ENCODE measurements at places on chromosomes 1 and 21. TPM values are rescaled to one million over a fixed set of nuclear protein-coding genes. Genes with fewer than 3 reads are reported as not detected.

- H3K27ac ChIP-seq: no peak overlapping the region
- H3K4me3 ChIP-seq: no peak overlapping the region
- peaks cover 8% of the 10 kb centered on the region for H3K4me1 ChIP-seq
- DNase-seq: no peak
- H3K36me3 ChIP-seq: peaks cover 28% of the 10 kb centered on the region
These were observed 96.9 kb downstream of the SMYD2 start for GRCh38 chr1:214377886-214378285.

DNA sequence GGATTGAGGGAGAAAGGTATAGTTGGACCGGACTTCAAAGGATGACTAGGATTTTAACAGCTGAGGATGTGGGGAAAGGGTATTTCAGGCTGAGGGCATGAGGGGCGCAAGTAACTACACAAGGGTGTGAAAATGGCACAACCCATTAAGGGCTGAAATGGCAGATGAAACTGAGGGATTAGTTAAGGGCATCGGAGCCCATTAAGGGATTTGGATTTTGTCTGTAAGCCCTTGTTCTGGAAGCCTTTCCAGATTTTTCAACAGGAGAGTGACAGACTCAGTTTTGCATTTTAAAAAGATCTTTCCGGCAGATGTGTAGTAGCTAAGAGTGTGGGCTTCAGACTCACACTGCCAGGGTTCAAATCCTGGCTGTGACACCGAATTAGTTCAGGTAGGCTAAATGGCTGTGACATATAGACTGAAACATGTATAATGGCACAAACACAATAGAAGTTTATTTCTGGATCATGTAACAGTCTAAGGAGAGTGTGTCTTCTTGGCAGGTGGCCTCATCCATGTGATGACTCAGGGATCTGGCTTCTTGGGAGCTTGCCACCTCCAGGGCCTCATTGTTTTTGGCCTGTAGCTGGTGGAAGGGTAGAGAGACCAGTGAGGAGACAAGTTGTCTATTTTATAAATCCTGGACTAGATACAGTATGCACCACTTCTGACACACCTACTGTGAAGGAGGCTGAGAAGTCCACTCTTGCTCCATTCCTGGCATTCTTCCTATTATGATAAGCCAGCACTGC lies 49.6 kb downstream of the UBE2T start:
- H3K4me3 ChIP-seq: no peak overlapping the region
- H3K36me3 ChIP-seq: no peaks in the 10 kb centered on the region
- H3K4me1 ChIP-seq: no peaks in the 10 kb centered on the region
- DNase-seq: no peak
- H3K27me3 ChIP-seq: no peaks in the 10 kb centered on the region

GRCh38 chr1:234608025-234608910 lies 1.7 kb downstream of the IRF2BP2 start:
- H3K36me3 ChIP-seq: peaks cover 24% of the 10 kb centered on the region
- H3K4me1 ChIP-seq: peaks cover 13% of the 10 kb centered on the region
- peak overlapping the region; percentile 91 for H3K4me3 ChIP-seq
- H3K27ac ChIP-seq: no peak overlapping the region

DNA sequence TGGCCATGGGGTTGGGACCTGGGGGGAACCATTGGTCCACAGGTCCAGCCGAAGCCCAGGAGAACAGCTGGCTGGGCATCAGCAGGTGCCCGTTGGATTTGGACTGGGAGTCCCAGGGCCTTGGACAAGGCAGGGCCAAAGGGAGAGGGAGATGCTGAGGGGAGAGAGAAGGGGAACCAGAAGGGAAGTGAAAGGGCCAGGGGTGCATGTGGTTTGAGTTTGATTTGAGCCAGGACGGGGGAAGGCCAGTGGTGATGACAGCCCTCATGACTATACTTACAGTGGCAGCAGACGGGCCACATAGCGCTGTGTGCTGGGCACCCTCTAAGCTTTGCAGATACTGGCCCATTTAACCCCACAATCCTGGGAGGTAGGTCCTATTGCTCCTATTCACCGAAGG lies 18.8 kb downstream of the AGRN start:
- H3K4me1 ChIP-seq: no peaks in the 10 kb centered on the region
- no peak overlapping the region for H3K27ac ChIP-seq
- no peaks in the 10 kb centered on the region for H3K27me3 ChIP-seq
- no peak overlapping the region for H3K4me3 ChIP-seq
- peaks cover 34% of the 10 kb centered on the region for H3K36me3 ChIP-seq

PPT1 gene
- total RNA-seq: 109 TPM

MASP2 gene
- 0.46 TPM for total RNA-seq

DNA sequence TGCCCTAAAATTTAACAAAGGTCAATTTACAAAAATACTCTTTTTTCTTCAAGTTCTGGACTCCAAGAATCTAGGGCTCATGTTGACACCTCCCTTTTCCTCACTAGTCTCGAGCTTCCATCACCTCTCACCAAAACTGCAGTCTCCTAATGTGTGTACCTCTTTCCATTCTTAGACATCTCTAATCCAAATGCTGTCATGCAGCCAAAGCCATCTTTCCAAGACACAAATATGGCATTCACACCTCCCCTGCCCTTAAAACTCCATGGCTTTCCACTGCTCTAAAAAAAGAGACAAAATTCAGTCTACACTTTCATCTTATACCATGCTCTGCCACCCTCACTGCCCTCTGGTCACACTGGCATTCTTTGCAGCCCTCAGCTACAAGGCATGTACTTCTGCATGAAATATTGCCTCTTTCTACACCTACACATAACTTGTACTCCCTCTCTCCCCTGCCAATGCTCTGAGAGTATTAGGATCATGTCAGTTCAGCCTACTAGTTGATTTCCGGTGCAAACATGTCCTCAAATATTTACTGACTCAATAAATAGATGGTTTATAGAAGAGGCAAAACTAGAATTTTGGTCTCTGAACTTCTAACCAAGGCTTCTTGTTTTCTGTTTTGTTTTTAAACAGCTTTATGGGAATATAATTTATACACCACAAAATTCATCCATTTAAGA lies 26.9 kb downstream of the ADSS2 start:
- DNase-seq: no peak
- no peaks in the 10 kb centered on the region for H3K4me1 ChIP-seq
- H3K4me3 ChIP-seq: no peak overlapping the region
- H3K27me3 ChIP-seq: no peaks in the 10 kb centered on the region

DNA sequence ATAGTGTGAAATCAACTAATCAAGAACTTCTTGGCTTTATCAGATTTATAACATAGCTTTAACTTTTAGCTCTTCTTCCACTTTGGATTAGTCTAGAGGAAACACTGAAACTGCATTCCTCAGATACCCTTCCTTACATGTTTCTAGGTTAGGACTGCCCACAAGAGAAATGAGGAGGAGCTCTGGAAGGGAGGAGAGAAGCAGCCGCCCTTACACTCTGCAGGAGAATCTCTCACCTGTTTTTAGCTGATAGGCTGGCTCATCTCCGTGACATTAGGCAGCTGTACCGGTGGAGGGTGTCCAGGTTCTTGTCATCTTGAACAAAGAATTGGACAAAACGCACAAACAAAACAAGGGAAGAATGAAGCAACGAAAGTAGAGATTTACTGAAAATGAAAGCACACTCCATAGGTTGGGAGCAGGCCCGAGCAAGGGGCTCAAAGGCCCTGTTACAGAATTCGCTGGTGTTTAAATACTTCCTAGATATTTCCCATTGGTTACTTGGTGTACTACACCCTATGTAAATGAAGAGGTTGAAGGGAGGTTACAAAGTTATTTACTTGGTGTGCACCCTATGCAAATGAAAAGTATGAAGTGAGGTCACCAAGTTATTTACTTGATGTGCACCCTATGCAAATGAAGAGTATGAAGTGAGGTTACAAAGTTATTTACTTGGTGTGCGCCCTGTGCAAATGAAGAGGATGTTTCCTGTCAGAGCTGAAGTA lies 524.9 kb upstream of the CHRM3 start:
- H3K27ac ChIP-seq: no peak overlapping the region
- DNase-seq: no peak
- no peaks in the 10 kb centered on the region for H3K4me1 ChIP-seq
- H3K27me3 ChIP-seq: no peaks in the 10 kb centered on the region
- H3K36me3 ChIP-seq: no peaks in the 10 kb centered on the region

GJA4 gene
- total RNA-seq: 1.4 TPM

DNA sequence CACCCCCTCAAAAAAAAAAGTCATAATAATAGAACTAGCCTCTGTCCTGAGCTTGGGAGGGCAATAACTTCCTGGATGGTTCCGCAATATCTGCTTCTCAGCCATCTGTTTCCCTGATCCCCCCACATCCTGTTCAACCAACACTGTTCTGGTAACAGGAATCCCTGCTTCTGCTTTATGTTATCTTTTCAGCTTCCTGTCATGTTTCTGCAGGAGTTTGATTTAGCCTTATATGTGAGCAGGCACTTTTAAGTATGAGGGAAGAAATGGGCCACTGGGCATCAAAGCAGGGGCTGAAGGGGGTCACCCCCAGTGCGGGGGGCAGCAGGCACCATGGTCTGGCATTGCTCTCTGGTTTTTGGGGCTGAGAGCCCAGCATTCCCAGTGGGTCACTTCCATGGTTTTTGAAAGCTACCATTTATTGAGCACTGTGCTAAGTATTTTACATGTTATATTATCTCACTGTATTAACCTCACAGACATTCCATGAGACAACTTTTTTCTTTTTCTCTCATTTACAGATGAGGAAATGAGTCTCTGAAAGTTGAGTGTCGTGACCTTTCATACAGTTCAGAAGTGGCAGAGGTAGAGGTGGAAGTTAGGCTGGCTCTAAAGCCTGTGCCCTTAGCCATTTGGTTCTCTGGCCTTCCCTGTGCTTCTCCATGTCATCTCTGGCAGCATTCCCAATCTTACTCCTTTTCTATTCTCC lies 61.9 kb downstream of the DNTTIP2 start:
- H3K4me3 ChIP-seq: no peak overlapping the region
- H3K36me3 ChIP-seq: no peaks in the 10 kb centered on the region
- H3K27ac ChIP-seq: no peak overlapping the region
- DNase-seq: no peak

DNA sequence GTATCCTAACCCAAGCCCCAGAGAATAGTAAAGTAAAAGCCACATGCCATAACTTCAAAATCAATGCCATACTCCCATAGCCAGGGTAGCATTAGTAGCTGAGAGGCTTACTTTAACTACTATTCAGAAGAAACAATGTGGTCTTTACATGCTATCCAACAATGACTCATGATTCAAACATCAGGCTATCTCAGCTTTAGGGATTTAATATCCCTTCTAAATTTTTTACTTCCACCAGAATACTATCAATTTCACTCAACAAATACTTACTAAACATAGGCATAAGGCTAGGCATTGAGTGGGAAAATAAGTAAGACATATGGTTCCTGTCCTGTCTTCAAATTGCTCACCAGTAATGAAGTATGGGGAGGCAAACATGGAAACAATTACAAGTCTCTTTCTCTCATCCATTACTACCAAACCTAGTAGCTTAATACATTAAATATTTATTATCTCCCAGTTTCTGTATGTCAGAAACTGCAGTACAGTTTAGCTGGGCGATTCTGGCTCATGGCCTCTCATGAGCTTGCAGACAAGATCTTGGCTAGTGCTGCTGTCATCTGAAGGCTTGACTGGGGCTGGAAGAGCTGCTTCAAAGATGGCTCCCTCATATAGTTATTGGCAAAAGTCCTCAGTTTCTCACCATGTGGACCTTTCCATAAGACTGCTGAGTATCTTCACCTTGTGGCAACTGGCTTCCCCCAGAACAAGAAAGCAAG lies 30.7 kb downstream of the EVI5 start:
- H3K4me3 ChIP-seq: no peak overlapping the region
- DNase-seq: no peak
- no peak overlapping the region for H3K27ac ChIP-seq
- H3K36me3 ChIP-seq: no peaks in the 10 kb centered on the region

IFI44 gene
- total RNA-seq: not detected

DNA sequence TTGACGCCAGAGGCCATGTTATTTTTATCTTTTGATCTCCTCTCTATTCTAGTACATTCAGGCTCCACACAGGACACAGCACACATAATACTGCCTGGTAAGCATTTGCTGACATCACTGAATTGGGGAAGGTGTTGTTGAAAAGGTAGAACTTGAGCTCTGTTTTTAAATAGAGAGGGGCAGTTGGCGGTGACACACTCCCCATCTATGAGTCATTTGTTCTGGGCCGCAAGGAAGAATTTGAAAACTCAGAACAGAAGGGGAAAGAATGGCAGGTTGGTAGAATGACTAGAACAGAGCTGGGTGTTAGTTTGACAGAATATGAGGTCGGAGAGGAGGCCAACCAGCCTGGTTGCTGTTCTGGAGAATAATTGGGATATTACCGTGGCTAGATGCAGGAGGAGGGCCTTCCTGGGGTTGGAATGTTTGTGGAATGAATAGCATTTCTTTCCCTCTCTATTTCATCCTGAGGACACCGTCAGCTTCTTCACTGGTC lies 52.1 kb upstream of the ERRFI1 start:
- H3K4me3 ChIP-seq: no peak overlapping the region
- no peaks in the 10 kb centered on the region for H3K27me3 ChIP-seq
- H3K36me3 ChIP-seq: no peaks in the 10 kb centered on the region
- peaks cover 6% of the 10 kb centered on the region for H3K4me1 ChIP-seq
- no peak overlapping the region for H3K27ac ChIP-seq

KCNT2 gene
- total RNA-seq: 8.4 TPM

DNA sequence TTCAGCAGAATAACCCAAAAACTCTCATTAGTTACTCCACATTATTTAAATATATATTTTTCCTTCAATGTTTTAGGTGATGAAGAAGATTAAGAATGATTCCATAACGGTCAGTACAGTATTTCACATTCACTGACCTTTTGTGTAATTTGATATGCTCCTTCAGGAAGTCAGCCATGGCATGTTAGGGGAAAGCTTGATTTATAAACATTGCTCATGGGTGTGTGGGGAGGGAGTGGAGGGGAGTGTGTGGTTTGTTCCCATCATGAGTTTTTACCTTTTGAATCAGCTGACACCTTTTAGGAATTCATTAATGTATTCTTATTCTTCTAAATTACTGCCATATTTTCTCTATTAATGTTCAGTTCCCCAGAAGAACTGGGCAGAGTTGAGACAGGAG lies 240.2 kb downstream of the ATG4C start:
- no peak for DNase-seq
- no peaks in the 10 kb centered on the region for H3K27me3 ChIP-seq
- H3K36me3 ChIP-seq: no peaks in the 10 kb centered on the region
- H3K27ac ChIP-seq: no peak overlapping the region
- H3K4me3 ChIP-seq: no peak overlapping the region
- no peaks in the 10 kb centered on the region for H3K4me1 ChIP-seq

GRCh38 chr1:169044296-169044695 lies 62.2 kb upstream of the ATP1B1 start:
- no peaks in the 10 kb centered on the region for H3K27me3 ChIP-seq
- no peak overlapping the region for H3K4me3 ChIP-seq
- H3K36me3 ChIP-seq: no peaks in the 10 kb centered on the region
- H3K27ac ChIP-seq: no peak overlapping the region
- no peak for DNase-seq

DNA sequence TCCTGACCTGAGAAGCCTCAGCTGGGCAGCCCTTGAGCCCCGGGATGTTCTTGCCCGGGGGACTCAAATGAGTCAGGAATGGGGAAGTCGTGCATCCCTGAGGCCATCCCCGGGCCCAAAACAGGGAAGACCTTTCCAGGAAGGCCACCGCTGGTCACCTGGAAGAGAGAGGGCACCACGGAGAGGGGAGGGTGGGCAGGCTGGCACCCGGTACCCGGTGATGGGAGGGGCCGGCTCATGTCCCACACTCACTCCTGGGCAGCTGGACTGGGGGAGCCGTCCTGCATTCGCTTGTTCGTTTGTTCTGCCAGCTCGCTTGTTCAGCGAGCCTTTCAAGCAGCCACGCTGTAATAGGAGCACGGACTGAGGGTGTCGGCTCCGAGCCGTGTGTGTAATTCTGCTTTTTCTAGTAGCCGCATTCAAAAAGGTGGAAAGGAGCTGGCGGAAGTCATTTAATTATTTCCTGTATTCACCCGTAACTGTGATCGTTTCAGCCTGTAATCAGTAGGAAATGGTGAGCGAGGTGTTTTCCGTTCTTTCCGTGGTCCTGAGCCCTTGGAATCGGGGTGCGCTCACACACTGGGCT lies 48.4 kb upstream of the CCDC27 start:
- no peaks in the 10 kb centered on the region for H3K36me3 ChIP-seq
- no peaks in the 10 kb centered on the region for H3K27me3 ChIP-seq
- no peak for DNase-seq
- H3K4me3 ChIP-seq: no peak overlapping the region
